ENCODE measurements at places on chromosomes 6 and 20.

GRCh38 chr6:72530152-72530551 lies 91.7 kb upstream of the KCNQ5 start:
- no peak for DNase-seq

GRCh38 chr6:45498591-45498990 lies 120.9 kb upstream of the SUPT3H start:
- DNase-seq = no peak

GRCh38 chr6:85579581-85579980 lies 14.1 kb downstream of the SNX14 start:
- DNase-seq = no peak

GRCh38 chr6:73782911-73783310 lies 86.9 kb downstream of the CD109 start:
- DNase-seq = no peak

GRCh38 chr6:109808837-109809236 lies 117.7 kb downstream of the FIG4 start:
- DNase-seq = no peak

GRCh38 chr6:42505385-42505718 lies 53.6 kb upstream of the TRERF1 start:
- DNase-seq = peak; percentile 31

- DNase-seq = no peak
Measured at GRCh38 chr6:99521633-99522151, 6.5 kb upstream of the USP45 start.

- peak; percentile 31 for DNase-seq
Measured at GRCh38 chr20:6122873-6123648, at the start of gene FERMT1. Gene FERMT1, minus strand, starts transcription at chr20:6123030. Its CDS starts 3,476 bp downstream, at chr20:6119554.

DNA sequence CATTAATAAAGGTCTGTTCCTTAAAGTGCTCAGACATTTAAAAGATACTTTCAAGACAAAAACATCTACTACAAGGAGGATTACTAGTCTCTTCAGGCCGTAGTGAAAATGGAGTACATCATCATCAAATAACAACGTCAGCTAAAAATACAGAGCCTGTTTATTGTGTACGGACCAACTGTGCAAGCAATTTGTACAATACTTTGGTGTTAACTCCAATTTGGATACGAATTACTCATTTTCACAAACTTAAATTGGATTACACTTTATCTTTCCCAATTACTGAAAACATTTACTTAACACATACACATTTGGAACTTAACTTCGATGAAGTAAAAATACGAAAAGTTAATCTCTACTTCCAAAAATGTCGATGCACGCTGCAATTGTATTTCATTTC lies 802 bp downstream of the CYP39A1 start:
- no peak for DNase-seq

GRCh38 chr6:139753198-139753861 lies 378.9 kb upstream of the CITED2 start:
- no peak for DNase-seq

GRCh38 chr20:25514747-25515340 lies 70.5 kb downstream of the NINL start:
- DNase-seq = no peak

DNA sequence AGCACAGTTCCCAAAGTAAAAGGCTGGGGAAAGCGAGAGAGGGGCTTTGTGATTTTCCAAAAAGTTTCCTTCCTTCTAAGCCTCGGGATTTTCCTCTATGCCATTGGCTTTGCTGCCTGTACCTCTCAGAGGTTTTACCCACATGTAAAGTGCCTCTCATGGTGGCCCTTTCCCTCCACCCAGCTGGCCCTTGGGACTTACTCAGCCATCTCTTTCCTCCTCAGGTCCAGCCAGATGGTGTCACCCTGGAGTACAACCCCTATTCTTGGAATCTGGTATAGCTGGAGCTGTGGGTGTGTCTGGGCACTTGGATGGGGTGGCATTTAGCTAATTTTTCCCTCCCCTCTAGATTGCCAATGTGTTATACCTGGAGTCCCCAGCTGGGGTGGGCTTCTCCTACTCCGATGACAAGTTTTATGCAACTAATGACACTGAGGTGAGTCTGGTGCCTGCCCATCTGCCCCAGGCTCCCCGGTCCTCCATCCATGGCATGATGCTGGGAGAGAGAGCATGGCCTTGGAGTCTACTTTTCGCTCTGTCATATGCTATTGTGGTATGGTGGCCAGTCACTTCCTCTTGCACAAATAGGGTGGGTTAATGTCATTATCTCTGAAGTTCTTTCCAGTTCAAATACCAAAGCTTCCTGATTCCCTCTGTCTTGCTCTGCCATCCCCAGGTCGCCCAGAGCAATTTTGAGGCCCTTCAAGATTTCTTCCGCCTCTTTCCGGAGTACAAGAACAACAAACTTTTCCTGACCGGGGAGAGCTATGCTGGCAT lies 1.1 kb downstream of the CTSA start:
- DNase-seq = peak; percentile 35

GRCh38 chr20:58590679-58591473 lies 60.2 kb upstream of the STX16 start:
- DNase-seq = no peak

GRCh38 chr6:155782320-155782731 lies 326.7 kb upstream of the NOX3 start:
- DNase-seq = peak; percentile 98

- DNase-seq = no peak
Measured at GRCh38 chr6:4781426-4781825, 5.2 kb downstream of the CDYL start.

GRCh38 chr20:32285621-32286371 lies 8.3 kb downstream of the KIF3B start:
- DNase-seq = no peak

DNA sequence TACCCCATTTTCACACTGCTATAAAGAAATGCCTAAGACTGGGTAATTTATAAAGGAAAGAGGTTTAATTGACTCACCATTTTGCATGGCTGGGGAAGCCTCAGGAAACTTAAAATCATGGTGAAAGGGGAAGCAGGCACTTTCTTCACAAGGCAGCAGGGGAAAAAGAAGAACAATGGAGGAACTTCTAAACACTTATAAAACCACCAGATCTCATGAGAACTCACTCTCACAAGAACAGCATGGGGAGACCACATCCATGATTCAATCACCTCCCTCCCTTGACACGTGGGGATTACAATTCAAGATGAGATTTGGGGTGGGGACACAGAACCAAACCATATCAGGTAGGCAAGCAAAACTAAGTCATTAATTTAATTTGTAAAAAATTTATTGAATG lies 343.2 kb downstream of the FRK start:
- DNase-seq = no peak
